Pancreas (tissue), 10 donors: ENCODE measurements at places on chromosomes 16 and 17.
A peak's percentile ranks its signal among the peaks of the same experiment; 100 is the strongest.

DNA sequence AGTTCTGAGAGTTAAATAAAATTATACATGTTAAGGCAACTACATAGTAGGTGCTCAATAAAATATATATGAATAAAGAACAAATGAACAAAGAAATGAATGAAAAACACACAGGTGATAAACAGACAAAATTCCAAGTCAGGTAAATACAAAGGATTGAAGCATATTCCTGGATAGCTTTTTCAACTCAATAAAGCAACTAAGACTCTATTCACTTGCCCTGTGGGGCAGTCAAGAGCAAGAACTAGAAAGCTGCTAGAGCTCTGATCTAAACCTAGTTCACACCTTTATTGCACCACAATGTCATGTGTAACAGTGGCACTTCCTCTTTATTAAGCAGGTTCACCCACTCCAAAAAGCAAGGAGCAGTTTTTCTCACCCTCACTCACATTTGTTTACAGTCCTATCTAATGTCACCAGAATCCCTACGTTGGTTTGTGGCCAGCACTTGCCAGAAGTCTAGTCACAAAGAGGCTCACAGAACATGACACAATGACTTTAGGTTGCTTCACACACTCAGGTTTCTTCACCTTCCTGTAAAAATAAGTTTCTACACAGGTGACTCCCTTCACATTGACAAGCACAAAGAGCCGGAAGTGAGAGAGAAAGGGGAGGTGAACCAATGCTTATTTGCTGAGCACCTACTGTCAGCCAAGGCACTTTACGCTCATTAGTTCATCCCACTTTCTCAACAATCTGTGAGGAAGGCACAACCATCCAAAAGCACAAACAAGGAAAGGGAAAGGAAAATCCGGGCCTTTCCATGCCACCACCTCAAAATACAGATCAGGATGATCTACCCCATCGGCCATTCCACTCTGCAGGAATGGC, 70.8 kb downstream of the XPO6 start:
- H3K4me1 ChIP-seq, result no peaks in the 10 kb centered on the region
- no peak overlapping the region for H3K27ac ChIP-seq
- no peaks in the 10 kb centered on the region for H3K27me3 ChIP-seq
- DNase-seq, result no peak
- H3K36me3 ChIP-seq, result peaks cover 11% of the 10 kb centered on the region

DNA sequence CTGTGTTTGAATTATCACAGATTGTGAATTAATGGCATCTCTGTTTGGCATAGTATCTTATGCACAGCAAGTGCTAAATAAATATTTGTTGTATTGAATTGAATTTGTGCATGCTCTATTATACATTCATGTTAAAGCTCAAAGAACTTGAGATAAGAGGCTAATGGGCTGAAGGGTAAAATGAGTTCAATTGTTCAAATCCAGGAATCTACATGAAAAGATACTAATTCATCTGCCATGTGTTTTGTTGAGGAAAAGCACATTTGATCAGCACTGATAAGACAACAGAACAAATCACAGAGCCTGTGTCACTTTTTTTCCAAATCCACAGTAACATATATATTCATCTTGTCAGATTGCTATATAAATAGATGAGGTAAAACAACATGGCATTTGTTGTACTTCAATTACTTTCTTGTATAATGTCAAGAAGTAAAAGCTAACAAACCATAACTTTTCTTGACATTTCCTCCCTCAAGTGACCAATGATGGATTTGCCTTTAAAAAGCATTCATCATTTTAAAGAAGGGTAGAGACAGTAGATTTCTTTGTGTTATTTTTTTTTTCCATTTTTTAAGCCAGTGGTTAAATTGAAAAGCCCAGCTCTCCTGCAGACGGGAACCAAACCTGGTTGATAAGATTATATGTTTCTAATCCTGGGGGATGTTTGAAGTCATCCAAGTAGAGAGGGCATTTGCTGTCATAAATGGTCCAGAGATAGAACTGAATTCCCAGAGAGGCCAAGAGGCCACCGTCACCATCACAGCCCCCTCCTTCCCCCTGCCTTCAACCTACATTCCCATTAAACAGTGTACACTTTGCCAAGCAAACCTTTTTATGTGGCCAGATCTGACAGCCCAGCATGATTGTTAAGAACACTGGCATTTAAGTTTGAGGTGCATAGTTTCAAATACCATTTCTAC, 123.0 kb downstream of the CHD9NB start:
- no peaks in the 10 kb centered on the region for H3K4me1 ChIP-seq
- no peak overlapping the region for H3K27ac ChIP-seq
- no peak overlapping the region for H3K4me3 ChIP-seq
- DNase-seq, result no peak
- H3K27me3 ChIP-seq, result no peaks in the 10 kb centered on the region
- no peaks in the 10 kb centered on the region for H3K36me3 ChIP-seq

- H3K4me1 ChIP-seq, result no peaks in the 10 kb centered on the region
- H3K36me3 ChIP-seq, result no peaks in the 10 kb centered on the region
- no peak overlapping the region for H3K4me3 ChIP-seq
- no peak overlapping the region for H3K27ac ChIP-seq
- peak; percentile 12 for DNase-seq
These were observed 40.6 kb downstream of the MIS12 start for GRCh38 chr17:5526821-5527598.

DNA sequence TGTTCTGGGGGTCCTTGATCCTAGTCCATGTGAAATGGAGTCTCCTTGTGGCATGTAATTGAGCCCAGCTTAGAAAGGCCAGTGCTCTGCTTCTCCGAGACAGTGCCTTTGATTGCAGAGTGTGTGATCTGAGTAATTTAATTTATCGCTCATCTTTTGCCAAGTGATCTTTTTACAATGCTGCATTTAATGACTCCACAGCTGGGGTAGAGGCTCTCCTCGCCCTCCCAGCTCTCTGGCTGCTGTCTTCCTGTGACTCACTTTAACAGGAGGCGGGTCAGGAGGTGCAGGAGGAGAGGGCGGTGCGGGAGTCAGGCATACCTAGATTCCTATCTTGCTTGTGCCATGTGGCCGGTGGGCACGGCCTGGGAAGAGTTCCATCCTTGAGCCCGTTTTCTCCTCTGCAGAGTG, 113.4 kb upstream of the FOXF1 start:
- no peak for DNase-seq
- H3K27ac ChIP-seq, result no peak overlapping the region
- H3K4me3 ChIP-seq, result no peak overlapping the region
- no peaks in the 10 kb centered on the region for H3K4me1 ChIP-seq
- H3K27me3 ChIP-seq, result no peaks in the 10 kb centered on the region

DNA sequence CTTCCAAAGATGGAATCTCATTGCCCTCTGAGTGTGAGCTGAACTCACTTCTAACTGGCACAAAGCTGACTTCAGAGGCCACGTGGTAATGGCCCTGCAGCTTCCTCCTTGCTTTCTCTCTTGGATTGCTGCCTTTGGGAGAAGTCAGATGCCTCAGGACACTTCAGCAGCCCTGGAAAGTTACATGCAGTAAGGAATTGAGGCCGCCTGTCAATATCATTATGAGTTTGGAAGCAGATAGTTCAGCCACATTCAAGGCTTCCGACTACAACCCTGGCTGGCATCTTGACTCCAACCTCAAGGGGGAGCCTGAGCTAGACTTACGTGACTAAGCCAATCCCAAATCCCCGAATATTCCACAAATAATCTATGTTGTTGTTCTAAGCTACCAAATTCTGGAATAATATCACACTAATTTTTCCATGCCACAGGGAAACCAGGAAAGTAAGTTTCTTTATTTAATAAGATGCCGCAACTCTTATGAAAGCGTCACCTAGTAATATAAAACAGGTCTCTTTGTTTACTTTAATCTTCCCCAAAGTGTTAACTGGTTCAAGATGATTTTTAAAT, 13.6 kb downstream of the CEP20 start:
- H3K4me3 ChIP-seq, result no peak overlapping the region
- no peaks in the 10 kb centered on the region for H3K27me3 ChIP-seq
- H3K4me1 ChIP-seq, result no peaks in the 10 kb centered on the region
- DNase-seq, result peak; percentile 29
- peaks cover 25% of the 10 kb centered on the region for H3K36me3 ChIP-seq
- no peak overlapping the region for H3K27ac ChIP-seq
